ENCODE measurements at places on chromosomes 5 and 9.

DNA sequence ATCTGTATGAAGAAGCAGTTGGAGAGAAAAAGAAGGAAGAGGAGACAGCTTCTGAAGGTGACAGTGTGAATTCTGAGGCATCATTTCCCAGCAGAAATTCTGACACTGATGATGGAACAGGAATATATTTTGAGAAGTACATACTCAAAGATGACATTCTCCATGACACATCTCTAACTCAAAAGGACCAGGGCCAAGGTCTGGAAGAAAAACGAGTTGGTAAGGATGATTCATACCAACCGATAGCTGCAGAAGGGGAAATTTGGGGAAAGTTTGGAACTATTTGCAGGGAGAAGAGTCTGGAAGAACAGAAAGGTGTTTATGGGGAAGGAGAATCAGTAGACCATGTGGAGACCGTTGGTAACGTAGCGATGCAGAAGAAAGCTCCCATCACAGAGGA, 48.7 kb downstream of the CMYA5 start:
- no peak for DNase-seq

- DNase-seq, result no peak
These were observed 7.5 kb upstream of the RAD23B start for GRCh38 chr9:107275530-107275929.

GRCh38 chr9:113985968-113986585, 92.0 kb downstream of the AMBP start:
- DNase-seq, result no peak

DNA sequence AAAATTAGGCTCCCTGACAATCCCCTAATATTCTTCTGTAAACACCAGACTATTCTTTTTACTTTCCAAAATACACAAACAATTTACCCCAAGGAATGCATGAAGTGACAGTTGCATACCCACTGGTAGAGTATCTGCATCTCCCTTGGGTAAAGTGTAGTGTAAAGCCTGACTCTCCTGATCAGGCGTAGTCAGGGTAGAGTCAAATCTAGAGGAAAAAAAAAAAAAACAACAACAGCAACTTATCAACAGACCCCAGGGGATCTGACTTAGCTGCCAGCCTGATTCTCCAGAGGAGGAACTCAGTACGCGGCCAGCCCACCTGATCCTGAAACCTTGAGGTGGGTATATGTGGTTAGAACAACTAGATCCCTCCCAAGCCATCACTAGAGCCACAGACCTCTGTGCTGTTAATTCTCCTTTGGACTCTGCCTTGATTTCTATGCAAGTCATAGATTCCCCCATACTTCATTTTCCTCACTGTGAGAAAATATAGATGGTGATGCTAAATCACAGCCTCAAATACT, 61.0 kb downstream of the ZNF608 start:
- no peak for DNase-seq

GRCh38 chr9:109039539-109039938, 26.2 kb upstream of the CTNNAL1 start:
- no peak for DNase-seq

- DNase-seq, result no peak
These were observed 208.8 kb upstream of the IRX2 start for GRCh38 chr5:2960294-2960693.

DNA sequence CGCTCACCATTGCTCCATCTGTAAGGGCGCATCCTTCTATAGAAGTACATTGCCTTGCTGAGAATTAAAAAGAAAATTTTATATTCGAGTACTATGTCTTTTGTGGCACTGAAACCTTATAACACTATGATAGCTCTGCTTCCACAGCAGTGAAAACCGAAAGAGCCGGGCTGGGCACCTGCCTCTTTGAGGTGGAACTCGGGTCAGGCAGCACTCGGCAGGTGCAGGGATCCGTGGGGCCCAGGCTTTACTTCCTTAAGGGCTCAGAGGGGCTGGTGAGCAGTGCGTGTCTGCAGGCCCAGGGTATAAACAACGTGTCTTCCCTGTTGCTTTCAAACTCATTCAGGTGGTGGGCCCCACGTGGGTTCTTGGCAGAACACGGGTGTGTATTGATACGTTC, 69.9 kb downstream of the OTULIN start:
- DNase-seq, result no peak

DNA sequence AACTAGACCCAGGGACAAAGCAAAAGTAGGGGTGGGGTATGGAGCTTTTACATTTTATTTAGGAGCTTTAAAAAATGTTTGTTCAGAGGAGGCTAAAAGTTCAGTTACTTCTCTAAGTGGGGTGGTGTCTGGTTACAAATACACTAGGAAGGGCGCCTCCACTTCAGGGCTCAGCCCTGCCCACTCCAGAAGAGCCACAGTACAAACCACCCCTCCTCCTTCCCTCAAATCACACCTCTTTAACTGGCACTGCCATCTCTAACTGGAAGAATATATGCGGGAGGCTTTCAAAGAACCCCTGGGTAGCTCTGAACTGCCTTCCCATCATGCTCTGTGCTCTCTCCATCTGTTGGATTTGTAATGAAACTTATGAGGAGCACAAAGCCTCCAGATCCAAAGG, 98.8 kb upstream of the NFIB start:
- DNase-seq, result no peak

DNA sequence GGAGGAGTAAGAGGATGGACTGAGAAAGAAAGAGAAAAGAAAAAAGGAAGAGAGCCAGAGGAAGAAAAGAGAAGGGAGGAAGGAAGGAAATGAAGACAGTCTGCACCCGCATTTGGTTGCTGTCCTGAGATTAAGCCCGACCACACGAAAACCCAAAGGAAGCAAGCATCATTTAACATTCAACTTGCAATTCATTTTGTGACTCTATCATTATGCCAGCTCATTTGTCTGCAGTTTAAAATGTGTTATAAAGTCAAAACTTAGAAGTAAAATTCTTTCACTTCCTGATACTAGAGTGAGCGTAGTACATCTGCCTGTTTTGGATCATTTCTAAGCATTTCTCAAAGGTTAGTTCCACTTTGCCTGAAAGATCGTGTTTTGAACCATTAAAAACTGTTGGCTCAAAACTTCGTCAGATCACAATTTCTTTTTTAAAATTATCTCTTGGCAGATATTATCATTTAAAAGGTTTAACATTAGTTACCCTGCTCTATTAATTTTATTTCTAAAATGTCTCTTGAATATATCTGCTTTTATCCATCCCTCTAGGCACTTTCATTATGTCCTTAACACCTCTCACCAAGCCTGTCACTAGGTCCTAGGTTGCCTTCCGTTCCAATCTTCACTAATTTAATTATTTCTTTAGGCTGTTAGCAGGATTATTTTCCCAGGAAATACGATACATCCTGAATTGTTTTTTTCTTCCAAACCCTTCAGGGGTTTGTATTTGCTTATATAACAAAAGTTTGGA, 240.9 kb downstream of the TLE4 start:
- DNase-seq, result no peak

- DNase-seq, result no peak
These were observed 88.9 kb downstream of the CYFIP2 start for GRCh38 chr5:157354800-157355199.

DNA sequence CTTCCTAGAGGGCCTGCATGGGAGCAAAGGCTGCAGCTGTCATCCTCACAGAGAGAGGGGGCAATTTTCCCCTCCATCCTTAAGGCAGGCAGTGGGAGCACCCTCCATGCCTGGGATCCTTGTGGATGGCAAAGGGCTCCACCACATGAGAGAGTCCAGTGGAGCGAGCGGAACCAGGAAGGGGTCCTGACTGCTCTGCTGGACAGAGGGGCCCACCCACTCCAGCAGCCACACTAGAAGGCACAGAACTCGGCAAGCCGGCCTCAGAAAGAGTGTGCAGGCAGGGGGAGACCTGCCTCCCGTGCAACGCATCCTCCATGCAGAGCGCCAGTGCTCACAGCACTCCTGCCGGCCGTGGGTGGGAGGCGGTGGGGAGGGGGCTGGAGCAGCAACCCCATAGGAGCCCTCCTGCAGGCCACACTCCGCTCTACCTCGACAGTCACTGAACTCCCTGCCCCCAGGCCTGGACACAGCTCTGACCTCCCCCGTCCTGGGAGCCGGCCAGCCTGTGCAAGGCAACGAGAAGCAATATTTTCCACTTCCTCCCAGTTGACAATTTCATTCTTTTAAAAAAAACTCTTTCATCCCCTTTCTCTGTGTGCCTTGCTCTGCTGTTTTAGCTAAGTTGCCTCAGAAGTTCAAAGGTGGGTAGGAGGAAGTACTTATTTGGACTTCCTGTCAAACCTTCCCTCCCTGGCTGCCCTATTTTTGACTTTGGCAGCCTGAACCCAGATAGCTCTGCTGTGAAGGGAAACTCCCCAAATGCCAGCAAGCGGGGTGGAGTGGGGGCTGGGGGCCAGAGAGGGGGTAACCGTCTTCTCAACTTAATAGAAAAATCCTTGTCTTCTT, 5.3 kb upstream of the LCP2 start:
- DNase-seq, result no peak
